Naive thymus-derived CD8-positive, alpha-beta T cell (primary cell): ENCODE measurements at places on chromosomes 12 and 14. TPM values are rescaled to one million over a fixed set of nuclear protein-coding genes. Genes with fewer than 3 reads are reported as not detected.

- no peak for DNase-seq
These were observed 70.3 kb upstream of the NR2C1 start for GRCh38 chr12:95143621-95144205.

The RPL10L gene
- not detected for polyA plus RNA-seq

DNA sequence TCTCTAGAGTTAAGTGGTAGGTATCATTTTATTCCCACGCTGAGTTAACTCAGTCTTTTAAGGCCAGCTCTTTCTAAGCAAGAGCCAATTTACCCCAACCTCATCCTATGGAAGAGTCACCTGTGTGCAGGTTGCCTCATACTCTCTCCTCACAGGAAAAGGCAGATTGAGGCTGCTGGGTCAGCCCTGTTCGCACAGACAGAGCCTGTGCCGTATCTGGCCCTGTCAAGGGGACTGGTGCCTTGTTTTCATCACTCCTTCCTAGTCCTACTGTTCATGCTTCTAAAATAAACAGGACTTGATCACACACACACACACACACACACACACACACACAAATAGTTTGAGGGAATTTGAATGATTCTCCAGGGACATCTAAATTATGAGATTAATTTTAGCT, 285.0 kb downstream of the SLC6A15 start:
- no peak for DNase-seq

The EID3 gene
- polyA plus RNA-seq: 10.8 TPM

- no peak for DNase-seq
These were observed 11.9 kb upstream of the FKBP11 start for GRCh38 chr12:48937170-48937569.
